ENCODE measurements at places on chromosomes 2 and 18.

DNA sequence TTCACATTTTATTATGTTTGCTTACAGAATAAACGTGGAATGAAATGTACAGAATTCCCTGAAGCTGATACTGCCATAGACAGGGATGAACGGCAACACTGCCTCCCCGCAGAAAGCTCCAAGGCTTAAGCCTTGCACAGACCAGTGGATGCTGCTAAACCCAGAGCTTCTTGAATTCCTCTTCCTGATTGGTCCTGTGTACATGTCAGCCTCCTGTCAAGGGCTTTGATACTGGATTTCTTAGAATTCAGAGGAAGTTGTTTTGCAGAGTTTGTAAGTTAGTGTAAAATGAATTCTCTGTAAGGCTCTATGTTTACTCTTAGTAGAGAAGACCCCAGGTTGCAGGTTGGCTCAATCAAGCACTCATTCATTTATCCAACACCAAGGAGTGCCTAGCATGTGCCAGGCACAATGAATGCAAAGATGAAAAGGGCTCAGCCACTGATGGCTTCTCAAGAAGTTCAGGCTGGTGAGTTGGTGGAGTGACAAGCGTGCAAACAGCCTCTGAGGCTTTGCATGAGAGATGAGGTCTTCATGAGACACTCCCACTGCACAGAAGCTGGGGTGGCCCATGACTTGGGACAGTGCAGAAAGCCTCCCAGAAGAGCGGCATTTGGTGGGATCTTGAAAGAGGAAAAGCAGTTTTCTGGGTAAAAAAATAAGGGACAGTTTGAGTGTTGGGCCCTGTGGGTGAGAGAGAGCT, 50.4 kb downstream of the ACKR3 start:
- DNase-seq, result no peak

DNA sequence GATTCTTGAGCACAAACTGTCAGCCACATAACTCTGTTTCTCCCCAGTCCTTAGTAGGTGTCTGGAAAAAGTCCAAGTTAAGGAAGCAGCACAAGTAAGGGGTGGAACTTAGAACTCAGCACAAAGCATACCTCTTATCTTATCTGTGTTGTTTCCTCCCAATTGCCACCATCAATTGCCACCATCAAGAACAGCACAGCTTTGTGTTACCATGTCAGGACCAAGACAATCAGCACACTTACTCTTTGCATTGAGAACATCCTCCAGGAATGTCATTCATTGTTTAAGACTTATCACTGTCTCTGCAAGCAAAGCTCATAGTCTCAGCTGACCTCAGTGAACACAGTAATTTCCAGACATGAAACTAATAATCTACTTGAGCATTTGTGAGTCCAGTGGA, 212.7 kb upstream of the FSHR start:
- no peak for DNase-seq

DNA sequence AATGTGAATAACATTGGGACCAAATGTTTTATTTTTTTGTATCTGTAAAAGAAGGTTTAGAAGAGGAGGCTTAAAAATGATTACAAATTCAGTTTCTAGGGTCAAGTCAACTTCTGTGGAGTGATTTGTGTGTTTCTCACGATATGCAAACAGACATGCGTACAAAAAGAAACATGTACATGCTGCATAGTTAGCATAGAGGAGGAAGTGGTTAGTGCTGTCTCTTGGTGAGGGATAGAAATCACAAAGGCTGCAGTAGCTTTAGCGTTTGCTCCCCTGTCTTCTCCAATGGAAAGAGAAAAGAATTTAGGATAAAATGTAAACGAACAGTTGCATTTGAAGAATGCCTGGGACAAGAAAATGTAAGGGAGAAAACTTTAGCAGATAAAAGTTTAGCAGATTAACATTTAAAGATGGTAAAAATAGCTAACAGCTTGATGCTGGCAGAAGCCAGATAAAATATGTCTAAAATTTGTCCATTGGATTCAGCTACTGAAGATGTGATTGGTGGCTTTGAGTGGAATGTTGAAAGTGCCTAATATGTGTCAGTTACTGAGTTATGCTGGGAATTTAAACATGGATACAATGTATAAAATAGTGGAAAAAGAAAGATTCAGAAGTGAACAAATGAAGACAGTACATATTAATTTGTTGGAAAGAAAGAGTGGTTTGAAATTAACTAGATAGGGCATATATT, 44.9 kb downstream of the MALT1 start:
- DNase-seq, result no peak

GRCh38 chr2:42922790-42923579, 130.6 kb upstream of the HAAO start:
- DNase-seq, result no peak

DNA sequence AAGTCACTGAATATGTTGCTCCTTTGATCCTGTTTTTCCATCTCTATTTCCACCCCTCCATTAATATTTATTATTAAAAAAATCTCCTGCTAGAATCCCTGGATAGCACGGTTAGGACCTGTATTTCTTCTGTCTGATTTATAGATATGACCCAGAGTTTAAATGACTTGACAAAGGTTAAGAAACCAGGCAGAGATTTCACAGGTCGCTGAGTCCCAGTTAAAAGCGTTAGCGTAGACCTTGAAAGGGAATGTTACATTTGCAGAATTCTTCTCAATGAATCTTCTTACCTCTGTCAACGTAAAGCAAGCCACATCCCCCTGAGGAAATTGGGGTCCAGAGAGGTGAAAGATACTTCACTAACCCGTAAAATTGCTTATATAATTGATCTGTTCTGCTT, 220.2 kb downstream of the GCA start:
- DNase-seq, result no peak

DNA sequence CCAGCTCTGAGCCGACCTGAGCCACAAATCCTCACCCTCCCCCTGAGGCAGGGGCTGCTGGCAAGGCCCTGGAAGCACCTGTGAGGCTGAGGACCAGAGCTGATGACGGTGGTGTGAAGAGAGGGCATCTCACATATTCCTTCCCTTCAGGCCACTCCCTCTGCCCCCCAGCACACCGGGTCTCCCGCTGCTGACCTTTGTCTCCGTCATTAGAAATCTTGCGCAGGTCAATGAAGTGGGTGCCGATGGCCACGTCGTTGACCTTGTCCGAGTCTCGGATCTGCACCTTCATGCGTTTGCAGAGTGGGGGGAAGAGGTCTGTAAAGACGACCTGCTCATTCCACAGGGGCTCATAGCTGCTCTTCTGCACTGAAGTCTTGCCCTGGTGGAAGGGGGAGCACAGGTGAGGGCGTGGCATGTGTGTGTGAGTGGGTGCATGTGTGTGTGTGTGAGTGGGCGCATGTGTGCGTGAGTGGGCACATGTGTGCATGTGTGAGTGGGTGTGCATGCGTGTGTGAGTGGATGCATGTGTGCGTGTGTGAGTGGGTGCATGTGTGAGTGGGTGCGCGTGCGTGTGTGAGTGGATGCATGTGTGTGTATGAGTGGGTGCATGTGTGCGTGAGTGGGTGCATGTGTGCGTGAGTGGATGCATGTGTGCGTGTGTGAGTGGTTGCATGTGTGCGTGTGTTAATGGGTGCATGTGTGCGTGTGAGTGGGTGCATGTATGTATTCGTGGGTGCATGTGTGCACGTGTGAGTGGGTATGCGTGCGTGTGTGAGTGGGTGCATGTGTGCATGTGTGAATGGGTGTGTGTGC, 4.5 kb upstream of the OTOF start:
- DNase-seq, result no peak

- no peak for DNase-seq
Measured at GRCh38 chr2:40531359-40531758, 79.5 kb upstream of the SLC8A1 start.

DNA sequence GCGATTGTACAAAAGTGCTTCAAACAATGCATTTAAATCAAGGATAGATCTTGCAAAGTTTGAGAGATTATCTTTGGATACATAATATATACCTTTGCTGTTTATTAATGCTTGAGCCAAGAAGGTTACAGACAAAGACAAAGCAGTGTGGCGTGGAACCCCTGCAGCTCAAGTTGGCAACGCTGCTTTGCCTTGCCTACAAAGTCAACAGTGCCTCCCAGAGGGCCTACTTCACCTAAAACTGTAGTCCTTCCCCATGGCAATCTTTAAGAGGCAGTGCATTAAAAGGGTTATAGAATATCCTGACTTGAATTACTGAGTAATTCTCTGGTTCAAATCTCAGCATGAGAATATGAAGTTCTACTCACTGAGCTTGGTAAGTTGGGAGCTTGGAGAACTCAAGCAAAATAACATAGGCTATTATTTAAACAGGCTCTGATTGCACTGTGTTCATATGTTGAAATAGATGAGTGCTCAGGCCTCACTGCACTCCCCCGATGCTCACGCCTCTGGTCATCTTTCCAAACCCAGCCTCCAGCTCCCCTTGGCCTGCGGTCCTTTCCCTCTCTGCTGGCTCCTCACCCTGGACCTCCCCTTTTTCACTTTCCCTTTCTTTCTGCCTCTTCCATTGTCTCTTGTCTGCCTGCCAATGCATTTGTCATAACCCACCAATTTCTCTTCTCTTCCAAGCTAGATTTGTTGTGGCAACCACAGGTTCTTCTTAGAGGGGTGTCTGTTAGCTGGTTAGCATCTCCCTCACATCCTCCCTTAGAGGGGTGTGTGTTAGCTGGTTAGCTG, 96.5 kb downstream of the MYT1L start:
- no peak for DNase-seq

Data from nucleus accumbens (tissue), 56 donors.